ENCODE measurements at places on chromosomes 3 and 15. TPM values are rescaled to one million over a fixed set of nuclear protein-coding genes. Genes with fewer than 3 reads are reported as not detected.

Gene TMCC1
- total RNA-seq = 24.7 TPM

Gene ROPN1
- total RNA-seq = not detected

Gene THSD4
- total RNA-seq = 0.36 TPM

Gene TPRG1
- 3.4 TPM for total RNA-seq

Gene MCTP2
- total RNA-seq = 0.24 TPM

Gene SLC9C1
- not detected for total RNA-seq

Gene PRSS50
- total RNA-seq = not detected

Gene NEK10
- total RNA-seq = 8.1 TPM

Gene FOXL2NB
- total RNA-seq = not detected

Gene PTH1R
- total RNA-seq = 7.9 TPM

Gene COL6A5
- total RNA-seq = not detected

Gene LEKR1
- 0.56 TPM for total RNA-seq

Gene EFCAB12
- total RNA-seq = not detected

Gene P2RY1
- total RNA-seq = 0.66 TPM

Gene STRA6
- not detected for total RNA-seq

Gene CLDN16
- not detected for total RNA-seq

Gene GMNC
- total RNA-seq = not detected

Gene TAGLN3
- not detected for total RNA-seq

Gene HIGD1A
- total RNA-seq = 156 TPM

Gene DGKG
- 11.2 TPM for total RNA-seq

Gene ROBO1
- 8.7 TPM for total RNA-seq

Gene CFAP161
- not detected for total RNA-seq

Gene FBXL22
- total RNA-seq = not detected

Gene SLC24A5
- total RNA-seq = not detected

Gene MKRN2OS
- not detected for total RNA-seq

Gene SH2D7
- not detected for total RNA-seq

Gene CSPG5
- 0.87 TPM for total RNA-seq

Gene EOMES
- total RNA-seq = not detected

Data from gastrocnemius medialis (tissue), 4 donors.